ENCODE measurements at places on chromosomes 11 and 22.

GRCh38 chr22:38163844-38164550 lies 17.6 kb downstream of the PLA2G6 start:
- DNase-seq: no peak

- DNase-seq: no peak
These were observed 24.3 kb downstream of the MYH9 start for GRCh38 chr22:36363349-36363981.

- no peak for DNase-seq
These were observed 2.1 kb downstream of the NRIP3 start for GRCh38 chr11:9001736-9002135.

- no peak for DNase-seq
These were observed 287.2 kb downstream of the TMEM135 start for GRCh38 chr11:87324817-87325489.

GRCh38 chr11:32152216-32152615 lies 61.3 kb downstream of the RCN1 start:
- no peak for DNase-seq
